ENCODE measurements at places on chromosomes 11 and 22.

DNA sequence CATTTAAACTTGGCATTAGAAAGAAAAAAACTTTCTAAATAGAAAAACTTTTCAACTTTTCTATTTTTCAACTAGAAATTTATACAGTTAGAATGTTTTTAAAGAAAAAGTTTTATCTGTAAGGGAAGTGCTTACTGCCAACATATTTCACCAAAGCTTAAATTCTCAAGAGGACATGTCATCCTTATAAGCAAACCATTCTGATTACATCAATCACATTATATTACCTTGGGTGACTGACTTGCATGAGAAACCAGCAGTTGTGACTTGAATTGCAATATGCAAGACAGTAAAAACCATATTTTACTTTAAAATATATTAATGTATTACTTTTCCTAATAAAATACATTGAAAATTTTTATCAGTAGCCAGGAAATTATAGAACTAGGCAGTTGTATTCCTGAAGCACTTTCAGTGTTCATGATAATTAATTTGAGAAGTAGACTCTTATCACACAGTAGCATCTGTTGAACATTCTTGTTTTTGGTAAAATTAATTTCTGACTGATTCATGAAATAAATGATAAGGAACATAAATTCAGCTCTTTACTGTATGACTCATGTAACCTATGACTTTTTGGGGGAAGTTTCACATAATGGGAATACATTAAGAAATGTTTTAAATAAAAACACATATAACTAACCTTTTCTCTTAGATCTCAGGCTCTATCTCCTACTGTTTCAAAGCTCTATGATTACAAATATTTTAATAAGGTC is 345.0 kb upstream of the CCDC179 start:
- DNase-seq: no peak

GRCh38 chr22:37777122-37777687 is 30.5 kb upstream of the GCAT start:
- no peak for DNase-seq

DNA sequence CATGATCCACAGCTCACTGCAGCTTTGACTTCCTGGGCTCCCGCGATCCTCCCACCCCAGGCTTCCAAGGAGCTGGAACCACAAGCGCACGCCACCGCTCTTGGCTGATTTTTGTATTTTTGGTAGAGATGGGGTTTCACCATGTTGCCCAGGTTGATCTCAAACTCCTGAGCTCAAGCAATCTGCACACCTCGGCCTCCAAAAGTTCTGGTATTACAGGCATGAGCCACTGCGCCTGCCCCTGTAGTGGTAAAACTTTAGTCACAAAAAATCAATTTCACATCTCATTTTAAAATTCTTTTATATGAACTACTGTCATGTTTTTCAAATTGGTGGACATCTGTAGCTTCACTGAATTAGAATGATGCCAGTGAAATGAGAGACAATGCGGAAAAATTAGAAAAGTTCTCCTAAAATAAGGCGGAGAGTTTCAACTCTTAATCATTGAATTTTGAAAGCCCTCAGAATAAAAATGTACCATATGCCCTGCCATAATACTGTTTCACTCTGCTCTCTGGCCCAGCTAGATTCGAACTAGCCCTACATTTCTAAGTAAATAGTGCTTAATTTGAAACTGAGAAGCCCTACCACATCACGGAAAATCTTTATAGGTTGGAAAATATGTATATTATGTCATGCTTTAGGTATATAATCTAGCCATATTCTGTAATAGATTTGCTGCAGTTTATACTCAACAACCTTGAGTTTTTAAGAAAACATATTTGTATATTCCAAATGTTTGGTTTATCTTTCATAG is 78.7 kb downstream of the HORMAD2 start:
- DNase-seq: no peak

GRCh38 chr22:42437488-42438292 is 5.5 kb upstream of the NFAM1 start:
- DNase-seq: peak; percentile 76

- no peak for DNase-seq
Observed at GRCh38 chr11:26687351-26687750, 34.5 kb downstream of the SLC5A12 start.

Measured in stimulated activated CD4-positive, alpha-beta T cell treated with anti-CD3 and anti-CD28 coated beads, Interleukin-4, amount 100 ng/mL, for 4 hours (primary cell).